ENCODE measurements at places on chromosomes 2 and 18.

- no peak for DNase-seq
Measured at GRCh38 chr2:219024059-219024458, 17.3 kb downstream of the CFAP65 start.

GRCh38 chr2:189552991-189553404 is 27.6 kb downstream of the SLC40A1 start:
- DNase-seq, result no peak

GRCh38 chr18:28267878-28268625 is 91.1 kb upstream of the CDH2 start:
- DNase-seq, result no peak

DNA sequence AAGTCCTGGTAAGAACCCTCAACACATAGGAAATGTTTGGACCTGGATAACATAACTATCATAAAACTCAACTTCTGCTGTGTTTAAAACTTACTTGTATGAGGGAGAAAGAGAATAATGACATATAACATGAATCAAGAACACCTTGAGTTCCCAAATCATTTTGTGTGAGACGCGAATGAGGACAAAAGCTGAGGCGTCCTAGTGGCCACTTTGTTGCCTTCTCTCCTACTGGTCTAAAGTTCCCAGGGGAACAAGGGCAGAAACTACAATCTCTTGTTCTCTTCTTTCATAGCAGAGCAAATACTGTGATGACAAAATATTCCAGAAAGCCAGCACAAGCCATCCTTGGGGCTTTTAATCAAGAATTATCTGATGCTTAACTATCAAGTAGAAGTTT is 8.3 kb upstream of the LCT start:
- DNase-seq, result no peak

GRCh38 chr2:188291617-188292347 is at the start of gene GULP1:
Gene GULP1 (plus strand): TSS chr2:188291874. CDS start chr2:188477703, 185,829 bp downstream.
- DNase-seq, result peak; percentile 77
